ENCODE measurements at places on chromosomes 13 and 19.

DNA sequence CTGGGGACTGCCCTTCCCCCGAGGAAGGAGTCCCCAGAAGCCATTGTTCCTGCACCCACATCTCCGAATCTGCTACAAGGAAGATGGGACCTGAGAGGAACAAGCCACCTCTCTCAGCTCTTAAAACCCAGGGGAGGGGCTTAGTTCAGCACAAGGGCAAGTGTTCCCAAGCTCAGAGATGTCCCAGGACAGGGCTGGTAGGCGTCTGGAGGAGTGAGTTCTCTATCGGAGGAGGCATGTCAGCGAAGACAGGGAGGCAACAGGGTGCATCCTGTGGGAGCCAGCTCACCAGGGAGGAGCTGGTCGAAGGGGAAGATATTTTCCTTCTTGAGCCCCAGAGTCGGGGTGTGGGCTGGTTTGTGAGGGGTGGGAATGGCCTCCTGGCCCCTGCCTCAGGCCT, 54.8 kb downstream of the CELF5 start:
- DNase-seq, result no peak

DNA sequence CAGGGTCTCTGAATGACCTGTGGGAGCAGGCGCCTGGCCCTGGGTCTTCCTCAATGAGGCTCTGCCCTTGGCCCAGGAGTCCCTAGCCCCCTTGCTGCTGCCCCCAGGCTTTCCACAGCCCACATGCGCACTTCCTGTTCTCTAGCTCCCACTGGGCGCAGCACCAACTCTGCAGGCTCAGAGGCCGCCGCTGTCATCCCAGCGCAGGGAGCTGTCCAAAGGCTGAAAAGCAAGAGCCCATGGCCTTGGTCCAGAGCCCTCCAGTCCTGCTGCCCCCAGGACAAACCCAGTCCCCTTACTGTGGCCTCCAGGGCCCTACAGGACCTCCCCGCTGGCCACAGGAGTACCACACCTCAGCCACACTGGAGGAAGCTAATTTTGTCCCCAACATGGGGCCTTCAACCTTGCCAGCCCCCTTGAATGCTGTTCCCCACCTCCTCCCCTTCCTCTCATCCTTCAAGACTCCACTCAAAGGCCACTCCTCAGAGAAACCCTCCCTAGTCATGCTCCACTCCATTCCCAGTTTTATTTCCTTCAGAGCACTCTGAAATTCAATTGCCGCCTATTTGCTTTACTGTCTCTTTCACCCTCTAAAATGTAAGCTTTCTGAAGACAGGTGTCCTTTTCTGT, 8.0 kb upstream of the POU2F2 start:
- DNase-seq, result no peak

DNA sequence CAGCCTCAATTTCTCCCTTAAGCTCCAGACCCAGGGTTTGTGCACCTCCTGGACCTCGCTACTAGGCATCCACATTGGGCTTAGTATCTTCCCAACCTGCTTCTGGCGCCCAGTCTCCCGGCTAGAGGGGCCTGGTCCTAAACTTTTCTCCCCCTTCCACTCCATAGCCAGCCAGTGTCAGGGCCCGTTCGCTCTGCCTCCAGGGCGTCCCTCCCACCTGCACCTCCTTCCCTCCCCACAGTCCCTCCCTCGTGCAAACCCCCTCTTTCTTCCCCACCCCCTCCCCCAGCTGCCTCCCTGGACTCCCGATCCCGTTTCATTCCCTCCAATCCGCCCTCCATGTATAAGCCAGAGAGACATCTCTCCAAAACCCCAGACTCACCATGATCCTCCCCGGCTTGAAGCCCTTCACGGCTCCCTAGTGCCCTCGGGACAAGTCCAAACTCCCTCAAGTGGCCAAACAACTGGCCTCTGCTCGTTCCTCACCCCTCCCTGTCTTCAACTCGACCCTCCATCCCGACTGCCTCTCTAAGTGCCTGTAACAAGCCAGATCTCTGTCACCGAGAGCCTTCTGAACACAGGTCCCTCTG, 997 bp upstream of the SAMD4B start:
- DNase-seq, result no peak

GRCh38 chr19:35845215-35846037, 6.9 kb downstream of the NPHS1 start:
- no peak for DNase-seq

- DNase-seq, result no peak
Measured at GRCh38 chr19:3041761-3042620, 12.9 kb upstream of the TLE2 start.

- DNase-seq, result no peak
Measured at GRCh38 chr19:40284251-40284500, 969 bp downstream of the AKT2 start.

GRCh38 chr13:33606692-33607091, 211.3 kb upstream of the RFC3 start:
- no peak for DNase-seq

DNA sequence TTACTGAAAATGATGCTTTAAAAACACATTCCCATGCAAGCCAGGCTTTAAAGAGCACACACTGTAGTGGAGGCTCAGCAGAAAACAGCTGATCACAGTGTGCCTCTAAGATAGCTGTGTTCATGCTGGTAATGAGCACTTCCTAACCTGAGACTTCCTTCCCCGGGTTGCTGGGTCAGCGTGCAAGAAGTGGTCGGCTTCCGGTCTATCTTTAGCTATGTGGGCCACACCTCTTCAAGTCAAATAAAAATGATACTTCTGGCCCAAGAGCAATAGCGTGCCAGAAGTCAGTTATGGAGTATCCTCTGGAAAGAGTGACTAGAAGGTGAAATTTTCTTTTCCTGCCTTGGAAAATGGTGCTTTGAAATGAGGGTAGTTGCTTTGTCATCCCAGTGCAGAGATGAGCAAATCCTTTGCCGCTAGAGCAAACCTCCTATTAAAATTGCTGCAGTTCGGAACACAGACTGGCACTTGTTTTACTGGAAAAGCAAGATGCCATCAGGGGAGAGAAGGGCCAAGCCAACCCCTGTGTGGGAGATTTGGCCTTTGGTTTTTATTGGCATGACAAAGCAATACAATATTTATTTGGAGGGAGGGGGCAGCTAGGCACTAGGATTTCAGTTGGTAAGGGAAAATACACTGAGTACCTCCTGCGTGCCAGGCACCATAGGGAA, 64.2 kb downstream of the ARHGAP35 start:
- DNase-seq, result no peak

DNA sequence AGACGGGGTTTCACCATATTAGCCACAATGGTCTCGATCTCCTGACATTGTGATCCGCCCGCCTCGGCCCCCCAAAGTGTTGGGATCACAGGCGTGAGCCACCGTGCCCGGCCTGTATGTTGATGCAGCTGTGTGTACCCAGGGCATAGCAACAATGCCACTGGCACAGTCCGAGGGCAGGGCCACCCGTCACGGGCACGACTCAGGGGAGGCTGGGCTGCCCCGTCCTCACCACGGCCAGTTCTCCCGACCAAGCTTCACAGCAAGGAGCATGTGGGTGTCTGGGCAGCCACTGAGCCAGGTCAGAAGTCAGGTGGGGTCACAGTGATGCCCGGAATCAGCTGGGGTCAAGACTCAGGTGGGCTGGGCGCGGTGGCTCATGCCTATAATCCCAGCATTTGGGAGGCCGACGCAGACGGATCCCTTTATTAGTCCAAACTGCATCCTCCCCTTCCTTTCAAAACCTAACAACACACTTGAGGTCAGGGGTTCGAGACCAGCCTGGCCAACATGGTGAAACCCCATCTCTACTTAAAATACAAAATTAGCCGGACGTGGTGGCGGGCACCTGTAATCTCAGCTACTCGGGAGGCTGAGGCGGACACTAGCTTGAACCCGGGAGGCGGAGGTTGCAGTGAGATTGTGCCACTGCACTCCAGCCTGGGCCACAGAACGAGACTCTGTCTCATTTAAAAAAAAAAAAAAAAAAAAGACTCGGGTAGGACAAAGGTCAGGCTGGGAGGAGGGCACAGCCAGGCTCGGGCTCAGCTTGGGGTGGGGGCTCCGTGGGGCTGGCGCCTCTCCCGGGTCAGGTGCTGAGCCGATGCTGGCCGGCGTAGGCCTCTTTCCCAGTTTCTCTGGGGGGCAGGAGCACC, 1.2 kb upstream of the CDC34 start:
- DNase-seq, result no peak

DNA sequence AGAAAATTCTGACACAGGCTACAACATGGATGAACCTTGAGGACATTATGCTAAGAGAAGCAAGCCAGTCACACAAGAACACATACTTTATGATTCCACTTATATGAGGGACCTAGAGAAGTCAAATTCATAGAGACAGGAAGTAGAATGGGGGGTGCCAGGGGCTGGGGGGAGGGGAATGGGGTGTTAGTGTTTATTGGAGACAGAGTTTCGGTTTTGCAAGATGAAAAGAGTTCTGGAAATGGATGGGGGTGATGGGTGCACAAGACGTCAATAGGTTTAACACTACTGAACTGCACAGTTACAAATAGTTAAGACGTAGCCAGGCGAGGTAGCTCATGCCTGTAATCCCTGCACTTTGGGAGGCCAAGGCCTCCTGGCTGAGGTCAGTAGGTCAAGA, 3.5 kb upstream of the ZNF787 start:
- DNase-seq, result no peak

- no peak for DNase-seq
Measured at GRCh38 chr19:34787059-34787824, 14.2 kb upstream of the ZNF599 start.

DNA sequence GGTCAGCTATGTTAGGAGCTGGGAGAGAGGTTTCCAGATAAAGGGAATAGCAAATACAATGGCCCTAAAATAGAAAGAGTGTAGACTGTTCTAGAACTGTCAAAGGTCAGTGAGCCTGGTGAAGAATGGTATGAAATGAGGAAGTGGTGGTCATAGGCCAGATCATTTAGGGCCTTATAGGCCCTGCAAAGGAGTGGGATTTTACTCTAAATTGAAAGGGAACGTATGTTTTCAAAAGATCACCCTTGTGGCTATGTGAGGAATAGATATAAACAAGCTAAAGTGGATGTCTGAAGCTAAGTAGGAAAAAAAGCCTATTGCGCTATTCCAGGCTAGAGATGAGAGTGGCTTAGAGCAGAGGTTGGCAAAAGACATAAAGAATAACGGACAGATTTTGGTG, 70.7 kb upstream of the TDRD3 start:
- no peak for DNase-seq

DNA sequence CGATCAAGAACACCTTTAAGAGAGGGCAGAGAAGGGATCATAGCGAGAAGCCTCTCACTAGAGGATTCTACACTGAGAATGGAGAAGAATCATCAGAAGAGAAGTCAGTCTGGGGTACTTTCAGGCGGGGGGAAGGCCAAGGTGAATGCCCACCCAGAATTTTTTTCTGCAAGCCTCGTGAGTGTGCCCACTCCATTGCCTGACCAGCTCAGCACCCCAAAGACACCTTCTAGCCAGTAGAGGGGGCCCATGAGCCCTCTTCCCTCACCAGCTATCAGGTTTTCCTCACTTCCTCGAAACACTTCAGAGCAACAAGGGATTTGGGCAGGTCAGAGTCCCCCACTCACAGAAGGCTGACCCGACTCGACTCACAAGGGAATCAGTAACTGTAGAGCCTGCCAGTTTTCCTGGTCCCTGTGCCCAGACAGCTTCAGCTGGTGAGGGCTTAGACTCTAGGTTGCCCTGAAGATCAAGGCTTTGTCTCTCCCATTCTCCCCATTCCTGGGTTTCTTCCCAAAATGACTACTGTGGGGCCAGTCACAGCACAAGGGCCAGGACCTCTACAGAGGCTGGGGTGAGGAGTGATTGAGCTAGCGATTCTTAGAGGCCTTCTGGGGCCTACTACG, 18.4 kb downstream of the NLRP13 start:
- no peak for DNase-seq

GRCh38 chr13:91141543-91142061, 205.9 kb upstream of the MIR17HG start:
- no peak for DNase-seq

GRCh38 chr13:110876609-110877008, 38.3 kb downstream of the ANKRD10 start:
- no peak for DNase-seq

DNA sequence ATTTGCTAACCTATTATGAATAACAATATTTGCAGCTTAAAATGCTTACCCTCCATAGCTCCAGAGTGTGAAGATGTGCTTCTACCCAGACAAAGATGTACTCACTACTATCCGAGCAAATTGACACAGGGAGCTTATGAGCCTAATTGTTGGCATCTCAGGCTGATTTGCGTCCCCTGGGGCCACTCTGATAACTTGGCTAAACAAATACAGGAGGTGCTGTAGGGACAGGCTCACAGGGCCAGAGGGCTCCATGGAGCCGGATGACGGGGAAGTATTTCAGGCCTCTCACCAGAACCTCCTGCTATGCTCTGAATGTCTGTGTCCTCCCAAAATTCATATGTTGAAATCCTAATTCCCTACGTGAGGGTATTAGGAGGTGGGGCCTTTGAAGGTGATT, 26.7 kb upstream of the C19orf12 start:
- DNase-seq, result no peak

DNA sequence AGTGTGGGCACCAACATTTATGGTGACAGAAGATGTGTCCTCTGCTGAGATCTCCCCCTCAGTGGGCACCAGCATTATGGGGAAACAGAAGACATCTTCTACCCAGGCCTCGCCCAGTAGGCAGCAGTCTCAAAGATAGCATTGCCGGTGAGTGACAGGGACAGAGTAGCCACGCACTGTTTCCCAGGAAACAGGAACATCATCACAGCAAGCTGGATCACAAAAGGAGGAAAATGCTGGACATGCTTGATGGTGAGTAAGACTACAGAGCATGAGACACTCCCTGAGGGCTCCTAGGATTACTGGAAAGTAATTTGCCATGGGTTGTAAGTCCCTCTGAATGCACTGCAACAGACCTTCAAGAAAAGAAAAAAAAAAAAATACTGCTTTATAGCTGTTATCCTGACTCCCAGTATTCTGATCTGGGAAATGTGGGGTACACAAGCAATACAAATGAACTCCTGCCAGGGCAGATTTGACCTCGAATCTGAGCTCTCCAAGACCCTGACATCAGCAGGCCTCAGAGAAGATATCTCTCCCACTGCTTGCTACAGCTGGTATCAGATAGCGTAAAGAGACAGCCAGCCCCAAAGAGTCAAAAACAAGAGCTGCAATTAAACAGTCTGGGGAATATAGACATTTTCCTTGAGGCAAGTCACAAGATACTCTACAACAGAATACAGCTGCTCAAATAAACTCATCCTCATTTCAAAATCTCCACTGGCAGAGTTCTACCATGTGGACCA, 180.4 kb downstream of the RBM26 start:
- no peak for DNase-seq

- DNase-seq, result no peak
Measured at GRCh38 chr19:30668521-30669155, 296.5 kb downstream of the ZNF536 start.

DNA sequence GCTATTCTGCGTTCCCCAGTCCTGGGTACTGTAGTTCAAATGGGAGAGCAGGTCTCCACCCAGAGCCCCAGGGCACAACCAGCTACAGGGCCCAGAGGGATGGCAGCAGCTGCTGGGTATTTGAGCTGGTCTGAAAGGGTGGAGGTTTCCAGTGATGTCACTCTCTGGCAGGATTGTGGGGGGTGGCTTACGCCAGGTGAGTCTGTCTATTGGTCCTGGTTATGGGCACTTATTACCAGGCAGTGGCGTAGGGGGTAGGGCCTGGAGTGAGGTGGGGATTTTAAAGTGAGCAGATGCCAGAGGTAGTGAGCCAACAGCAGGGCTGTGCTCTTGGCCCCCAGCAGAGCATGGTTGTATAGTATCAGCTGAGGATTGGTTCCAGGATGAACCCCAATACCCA, 6.2 kb downstream of the RPS19 start:
- no peak for DNase-seq
